ENCODE measurements at places on chromosomes 11 and 22.

DNA sequence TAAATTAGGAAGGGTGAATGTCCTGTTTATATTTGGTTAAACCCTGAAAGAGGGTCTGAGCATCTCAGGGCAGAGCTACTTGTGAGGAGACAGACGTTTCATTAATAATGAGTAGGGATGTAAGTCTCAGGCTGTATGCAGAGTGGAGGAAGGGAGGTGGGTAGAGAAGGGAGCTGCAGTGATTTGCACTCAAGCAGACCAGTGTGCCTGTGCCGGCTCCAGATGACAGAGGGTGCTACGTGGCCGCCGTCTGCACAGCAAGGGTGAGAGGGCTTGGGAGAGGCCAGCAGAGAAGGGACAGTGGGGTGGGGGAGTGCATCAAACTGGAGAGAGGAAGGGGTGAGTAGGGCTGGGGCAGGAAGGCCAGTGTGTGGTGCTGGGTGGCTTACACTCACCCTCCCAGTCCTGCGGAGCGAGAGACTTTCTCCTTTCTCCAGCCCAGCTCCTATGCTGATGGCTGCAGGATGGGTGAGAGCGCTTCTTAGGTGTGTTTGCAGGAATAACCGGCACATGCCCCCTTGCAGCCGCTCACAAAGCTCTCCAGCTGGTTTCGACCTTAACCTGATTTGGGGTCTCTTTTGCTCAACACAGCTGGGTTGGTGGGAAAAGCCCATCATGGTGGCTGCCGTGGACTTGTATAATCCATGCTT lies 130.6 kb downstream of the ST3GAL4 start:
- DNase-seq: no peak

- DNase-seq: no peak
These were observed 70.4 kb downstream of the FBXO7 start for GRCh38 chr22:32544953-32545558.

- no peak for DNase-seq
These were observed 105.5 kb downstream of the PARVA start for GRCh38 chr11:12482839-12483238.

GRCh38 chr11:46855167-46855566 lies 9.1 kb upstream of the CKAP5 start:
- DNase-seq: no peak

DNA sequence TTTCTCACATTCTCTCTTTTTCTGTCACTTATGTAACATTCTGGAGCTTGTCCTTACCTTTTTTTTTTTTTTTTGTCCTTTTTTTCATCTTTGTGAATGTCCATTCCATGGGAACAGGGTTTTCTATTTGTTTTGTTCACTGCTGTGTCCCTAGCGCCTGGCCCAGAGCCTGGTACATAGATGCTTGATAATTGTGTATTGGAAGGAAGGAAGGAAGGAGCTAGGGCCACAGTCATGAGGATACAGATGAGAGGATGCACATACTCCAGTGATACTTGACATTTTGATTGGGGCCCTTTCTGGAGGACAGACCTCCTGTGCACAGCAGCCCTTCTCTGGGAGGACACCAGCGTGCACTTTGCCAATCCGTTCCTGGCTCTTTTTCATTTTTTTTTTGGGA lies 68.9 kb downstream of the KIAA1671 start:
- no peak for DNase-seq

GRCh38 chr22:30224161-30224857 lies 22.2 kb downstream of the LIF start:
- no peak for DNase-seq

DNA sequence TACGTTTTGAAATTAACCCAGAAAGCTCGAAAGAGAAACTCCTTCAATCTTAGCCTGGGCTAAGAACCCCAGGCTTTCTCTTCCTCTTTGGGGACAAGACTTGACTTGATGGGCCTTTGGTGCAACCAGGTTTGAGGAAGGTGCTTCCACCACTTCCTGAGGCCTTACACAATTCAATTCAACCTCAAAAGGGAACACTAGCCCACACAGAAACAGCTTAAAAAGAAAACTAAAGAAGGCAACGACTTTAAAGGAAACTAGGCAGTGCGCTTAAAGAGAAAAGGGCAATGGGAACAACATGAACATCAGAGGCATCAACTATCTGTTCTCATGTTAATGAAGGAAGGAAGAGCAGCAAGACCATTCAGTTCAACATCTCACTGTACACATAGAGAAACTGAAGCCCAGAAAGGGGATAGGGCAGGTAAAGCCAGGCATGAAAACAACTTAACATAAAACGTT lies 24.8 kb downstream of the PAK1 start:
- no peak for DNase-seq

DNA sequence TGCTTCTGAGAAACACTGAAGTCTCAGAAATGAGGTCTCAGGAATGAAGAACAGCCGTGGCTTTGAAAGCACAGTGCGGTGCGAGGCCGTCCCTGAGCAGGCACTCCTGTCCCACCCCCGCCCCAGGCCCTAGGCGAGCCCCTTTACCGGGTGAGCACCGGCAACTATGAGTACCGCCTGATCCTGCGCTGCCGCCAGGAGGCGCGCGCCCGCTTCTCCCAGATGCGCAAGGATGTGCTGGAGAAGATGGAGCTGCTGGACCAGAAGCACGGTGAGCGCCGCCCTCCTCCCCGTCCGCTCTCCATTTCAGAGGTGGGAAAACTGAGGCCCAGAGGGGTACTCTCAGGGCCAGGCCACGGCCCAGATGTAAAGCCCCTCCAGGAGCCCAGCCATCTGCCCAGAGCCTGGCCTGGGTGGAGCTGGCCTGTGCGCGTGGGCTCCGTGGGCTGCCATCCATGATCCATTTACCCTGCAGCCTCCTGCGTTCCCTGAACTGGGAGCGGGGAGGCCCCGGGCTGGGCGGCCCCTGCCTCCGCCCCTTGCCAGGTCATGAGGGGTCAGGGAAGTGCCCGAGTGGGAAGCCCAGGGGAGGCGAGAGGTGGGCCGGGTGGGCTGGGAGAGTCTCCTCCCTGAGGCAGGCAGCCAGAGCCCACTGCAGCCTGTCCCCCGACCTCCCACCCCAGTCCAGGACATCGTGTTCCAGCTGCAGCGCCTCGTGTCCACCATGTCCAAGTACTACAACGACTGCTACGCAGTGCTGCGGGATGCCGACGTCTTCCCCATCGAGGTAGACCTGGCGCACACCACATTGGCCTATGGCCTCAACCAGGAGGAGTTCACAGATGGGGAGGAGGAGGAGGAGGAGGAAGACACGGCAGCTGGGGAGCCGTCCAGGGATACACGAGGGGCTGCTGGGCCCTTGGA lies 9.5 kb downstream of the SLC16A8 start:
- DNase-seq: no peak

DNA sequence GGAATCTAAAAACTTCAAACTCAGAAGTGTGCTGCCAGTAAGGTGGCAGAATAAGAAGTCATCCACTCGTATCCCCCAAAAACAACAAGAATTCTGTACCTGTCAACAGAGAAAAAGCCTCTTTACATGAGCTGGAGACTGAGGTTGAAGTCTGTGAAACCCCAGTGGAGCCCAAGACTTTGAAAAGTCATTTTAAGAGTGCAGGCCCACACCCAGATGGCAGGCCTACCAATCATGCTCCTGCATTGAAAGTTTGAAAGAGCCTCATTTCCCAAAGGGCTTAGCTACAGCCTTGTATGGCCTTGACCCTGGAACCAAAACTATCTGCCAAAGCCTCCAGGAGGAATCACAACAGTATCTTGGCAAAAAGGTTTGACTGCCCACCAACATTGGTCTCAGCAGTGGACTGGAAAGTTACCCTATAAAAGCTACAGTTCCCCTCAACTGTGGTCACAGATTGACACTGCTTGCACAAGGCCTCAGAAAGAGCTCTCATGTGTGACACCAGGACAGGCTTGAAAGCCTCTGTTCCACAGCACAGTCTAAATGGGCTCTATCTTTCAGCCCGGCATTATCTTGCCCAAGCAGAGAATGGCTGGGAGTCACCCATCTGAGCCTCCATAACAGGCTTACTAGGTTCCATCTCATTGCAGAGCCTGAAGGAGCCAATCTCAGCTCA lies 47.7 kb downstream of the SLC22A9 start:
- DNase-seq: no peak

- DNase-seq: no peak
These were observed 14.2 kb downstream of the SAAL1 start for GRCh38 chr11:18091731-18092130.

DNA sequence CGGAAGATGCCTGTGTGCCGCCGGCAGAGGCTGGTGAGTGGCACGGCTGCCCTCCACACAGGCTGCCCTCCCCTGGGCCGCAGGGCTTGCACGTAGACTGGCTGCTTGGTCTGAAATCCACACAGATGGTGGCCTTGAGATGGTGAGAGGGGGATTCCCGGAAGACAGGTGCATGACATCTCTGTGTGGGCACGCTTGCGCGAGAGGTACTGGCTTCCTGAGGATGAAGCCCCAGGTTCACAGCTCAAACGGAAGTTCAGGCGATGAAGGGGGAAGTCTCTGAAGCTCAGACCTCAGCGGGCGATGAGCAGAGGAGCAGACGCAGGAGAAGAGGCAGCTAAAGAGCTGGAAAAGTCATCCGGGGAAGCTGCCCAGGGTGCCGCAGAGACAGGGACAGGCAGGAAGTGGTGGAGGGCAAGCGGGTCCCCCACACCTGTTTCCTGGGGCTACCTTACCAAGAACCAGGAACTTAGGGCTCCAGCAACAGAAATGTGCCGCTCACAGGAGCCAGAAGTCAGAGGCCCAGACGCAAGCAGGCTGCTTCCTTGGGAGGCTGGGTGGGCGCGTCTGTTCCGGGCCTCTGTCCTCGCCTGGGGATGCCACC lies 7.2 kb downstream of the CRELD2 start:
- DNase-seq: no peak

- DNase-seq: no peak
These were observed 30.4 kb upstream of the TRIM29 start for GRCh38 chr11:120168108-120168959.

DNA sequence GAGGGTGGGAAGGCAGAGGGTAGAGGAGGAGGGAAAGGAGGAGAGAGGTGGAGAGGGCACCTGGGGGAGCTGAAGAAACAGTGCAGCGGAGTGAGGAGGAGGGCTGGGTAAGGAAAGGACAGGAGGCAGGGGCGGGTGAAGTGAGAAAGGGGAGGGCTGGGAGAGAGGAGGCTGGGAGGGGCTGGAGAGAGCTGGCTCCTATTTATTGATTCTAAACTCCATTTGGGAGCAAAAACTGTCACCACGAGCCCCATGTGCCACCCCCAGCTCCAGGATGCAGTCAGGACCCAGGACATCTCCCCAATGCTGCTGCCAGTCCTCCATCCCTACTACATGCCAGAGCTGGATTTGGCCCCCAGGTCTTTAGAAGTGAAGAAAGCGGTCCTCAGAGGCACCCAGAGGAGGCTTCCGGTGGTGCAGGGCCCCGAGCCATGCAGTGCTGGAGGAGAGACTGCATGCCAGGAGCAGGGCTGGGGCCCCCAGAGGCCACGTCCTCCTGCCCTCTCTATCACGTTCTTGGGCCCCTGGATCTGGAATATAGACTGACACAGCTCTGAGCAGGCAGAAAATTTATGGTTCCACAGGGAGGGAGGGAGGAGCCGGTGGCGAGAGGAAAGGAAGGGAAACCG lies 53.7 kb downstream of the SLC22A12 start:
- no peak for DNase-seq

- DNase-seq: no peak
These were observed 28.7 kb downstream of the INCENP start for GRCh38 chr11:62152245-62153086.

- no peak for DNase-seq
These were observed 682.3 kb downstream of the TBC1D22A start for GRCh38 chr22:47444746-47445065.

GRCh38 chr11:90947930-90948329 lies 725.1 kb upstream of the CHORDC1 start:
- DNase-seq: no peak

- DNase-seq: no peak
These were observed 412 bp upstream of the RPS3 start for GRCh38 chr11:75398906-75399305.

GRCh38 chr11:111603611-111604130 lies 1.4 kb downstream of the SIK2 start:
- no peak for DNase-seq

- no peak for DNase-seq
These were observed 41.8 kb upstream of the PRODH start for GRCh38 chr22:18977824-18978425.

GRCh38 chr11:3000032-3000961 lies 8.2 kb upstream of the NAP1L4 start:
- no peak for DNase-seq

- DNase-seq: no peak
These were observed 12.8 kb downstream of the KCTD14 start for GRCh38 chr11:78010304-78010703.

Data from SK-N-MC (cell line).